ENCODE measurements at places on chromosomes 6 and 20.
A peak's percentile ranks its signal among the peaks of the same experiment; 100 is the strongest.

GRCh38 chr6:126603410-126603809, 263.5 kb downstream of the CENPW start:
- H3K27ac ChIP-seq: no peak overlapping the region
- no peaks in the 10 kb centered on the region for H3K4me1 ChIP-seq
- no peaks in the 10 kb centered on the region for H3K36me3 ChIP-seq
- DNase-seq: no peak

- peak overlapping the region; percentile 15 for H3K4me3 ChIP-seq
- peak; percentile 42 for DNase-seq
- H3K27ac ChIP-seq: no peak overlapping the region
Measured at GRCh38 chr6:6856538-6857523, 250.9 kb upstream of the RREB1 start.

DNA sequence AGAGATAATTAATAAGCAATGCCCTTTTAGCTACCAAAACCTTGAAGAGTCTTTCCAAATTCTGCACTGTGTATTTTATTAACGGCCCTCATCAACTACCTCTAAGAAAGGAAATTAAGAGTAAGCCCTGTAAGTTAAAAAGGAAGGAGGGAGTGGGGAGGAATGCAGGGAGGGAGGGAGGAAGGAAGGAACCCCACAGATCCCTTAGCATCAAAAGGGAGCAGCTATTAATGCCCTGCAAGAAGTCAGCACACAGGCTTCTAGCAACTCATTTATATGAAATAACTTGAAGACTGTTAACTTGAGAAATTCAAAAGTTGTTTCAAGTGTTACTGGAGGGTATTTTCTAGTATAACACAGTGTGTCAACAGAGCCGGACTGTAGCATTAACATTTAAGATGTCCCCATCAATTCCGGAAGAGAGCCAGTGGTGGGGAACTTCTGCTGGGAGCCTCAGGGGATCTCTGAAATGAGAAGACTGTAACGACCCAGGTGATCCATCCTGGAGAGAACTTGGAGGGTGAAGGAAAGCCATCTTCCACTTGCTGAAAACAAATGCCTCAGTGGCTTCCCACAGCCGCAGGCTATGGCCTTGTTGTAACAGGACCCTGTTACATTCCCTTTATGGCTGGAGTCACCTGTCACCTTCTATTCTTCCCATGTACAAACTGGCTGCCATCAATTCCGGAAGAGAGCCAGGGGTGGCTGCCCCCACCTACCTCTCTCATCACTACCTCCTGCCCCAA, 33.2 kb downstream of the SLC22A23 start:
- H3K4me3 ChIP-seq: no peak overlapping the region
- no peak overlapping the region for H3K27ac ChIP-seq
- no peaks in the 10 kb centered on the region for H3K36me3 ChIP-seq
- DNase-seq: no peak
- H3K4me1 ChIP-seq: no peaks in the 10 kb centered on the region

DNA sequence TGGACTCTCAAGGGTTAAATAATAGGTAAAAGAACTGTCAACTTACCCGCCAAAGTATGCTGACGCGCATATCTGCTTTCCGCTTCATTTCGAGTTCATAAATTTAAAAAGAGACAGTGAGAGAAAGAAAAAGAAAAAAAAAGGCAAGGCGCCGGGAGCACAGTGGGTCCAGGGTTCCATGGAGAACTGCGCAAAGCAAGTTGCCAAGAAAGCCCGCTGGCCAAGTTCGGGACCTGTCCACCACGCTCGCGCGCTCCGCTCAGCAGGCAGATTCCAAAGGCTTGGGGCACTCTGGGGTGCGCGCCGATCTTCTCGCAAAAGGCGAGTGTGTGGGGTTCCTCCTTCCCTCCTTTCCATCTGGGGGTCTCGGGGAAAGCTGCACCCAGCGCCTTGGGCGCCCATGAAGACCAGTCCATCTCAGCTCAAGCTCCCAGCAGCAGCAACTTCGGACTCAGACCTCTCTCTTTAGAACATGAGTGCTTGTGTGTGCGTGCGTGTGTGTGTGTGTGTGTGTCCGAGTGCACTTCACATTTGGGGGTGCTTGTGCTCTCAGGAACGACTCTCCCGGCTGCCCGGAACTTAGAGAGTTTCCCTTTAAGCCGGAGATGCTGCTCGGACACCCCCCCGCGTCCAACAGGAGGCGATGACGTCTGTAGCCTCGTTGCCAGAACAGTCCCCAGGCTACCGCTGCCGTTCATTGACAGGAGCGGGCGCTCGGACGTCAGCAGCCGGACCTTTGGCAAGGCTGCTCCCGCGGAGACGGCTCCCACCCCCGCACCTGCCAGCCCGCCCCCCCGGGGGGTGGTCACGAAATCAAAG, 180.0 kb downstream of the TBXT start:
- no peaks in the 10 kb centered on the region for H3K36me3 ChIP-seq
- H3K4me1 ChIP-seq: no peaks in the 10 kb centered on the region
- H3K27me3 ChIP-seq: no peaks in the 10 kb centered on the region
- H3K27ac ChIP-seq: no peak overlapping the region
- DNase-seq: no peak
- no peak overlapping the region for H3K4me3 ChIP-seq

DNA sequence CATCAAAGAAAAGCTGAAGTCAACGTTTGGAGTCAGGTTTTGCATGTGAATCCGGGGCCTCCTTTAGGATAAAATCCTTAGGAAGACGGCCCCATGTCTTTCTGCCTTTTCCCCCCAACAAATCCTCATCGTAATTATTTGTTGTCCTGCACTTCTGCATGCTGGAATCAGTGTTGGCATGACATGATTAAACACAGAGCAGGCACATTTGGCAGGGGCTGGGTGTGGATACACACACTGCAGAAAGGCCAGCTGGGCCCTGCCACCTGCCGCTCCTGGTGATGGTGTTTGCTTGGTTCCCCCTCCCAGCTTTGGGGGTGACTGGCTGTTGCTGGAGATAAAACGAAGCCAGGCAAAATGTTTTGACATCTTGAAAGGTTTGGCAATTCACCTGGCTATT, 46.3 kb upstream of the FOXA2 start:
- no peaks in the 10 kb centered on the region for H3K36me3 ChIP-seq
